Esophagus squamous epithelium (tissue), 5 donors: ENCODE measurements at places on chromosomes 7 and 10. TPM values are rescaled to one million over a fixed set of nuclear protein-coding genes. Genes with fewer than 3 reads are reported as not detected.

DNA sequence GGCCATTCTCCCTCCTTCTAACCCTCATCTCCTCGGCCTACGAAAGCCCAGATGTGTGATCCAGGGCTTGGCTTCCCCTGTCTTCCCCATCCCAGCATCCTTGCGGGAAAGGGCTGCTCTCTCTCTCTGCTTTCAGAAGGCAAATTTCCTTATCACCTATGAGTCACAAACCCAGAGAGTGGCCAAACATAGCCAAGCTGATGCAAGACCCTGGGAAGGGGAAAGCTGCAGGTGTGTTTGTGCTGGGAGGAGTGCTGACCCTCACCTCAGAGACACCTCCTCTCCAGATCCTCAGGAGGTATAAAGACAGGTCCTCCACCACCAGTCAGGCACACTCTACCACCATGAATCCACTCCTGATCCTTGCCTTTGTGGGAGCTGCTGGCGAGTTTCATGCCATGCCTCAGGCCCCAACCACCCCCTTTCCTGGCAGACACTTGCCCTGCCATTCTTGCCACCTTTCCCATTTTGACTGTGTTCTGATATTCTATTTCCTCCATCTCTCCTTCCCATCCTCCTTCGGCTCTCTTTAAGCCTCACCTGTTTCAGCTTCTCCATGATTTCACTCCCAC, 10.6 kb upstream of the PRSS2 start:
- no peak for DNase-seq

DNA sequence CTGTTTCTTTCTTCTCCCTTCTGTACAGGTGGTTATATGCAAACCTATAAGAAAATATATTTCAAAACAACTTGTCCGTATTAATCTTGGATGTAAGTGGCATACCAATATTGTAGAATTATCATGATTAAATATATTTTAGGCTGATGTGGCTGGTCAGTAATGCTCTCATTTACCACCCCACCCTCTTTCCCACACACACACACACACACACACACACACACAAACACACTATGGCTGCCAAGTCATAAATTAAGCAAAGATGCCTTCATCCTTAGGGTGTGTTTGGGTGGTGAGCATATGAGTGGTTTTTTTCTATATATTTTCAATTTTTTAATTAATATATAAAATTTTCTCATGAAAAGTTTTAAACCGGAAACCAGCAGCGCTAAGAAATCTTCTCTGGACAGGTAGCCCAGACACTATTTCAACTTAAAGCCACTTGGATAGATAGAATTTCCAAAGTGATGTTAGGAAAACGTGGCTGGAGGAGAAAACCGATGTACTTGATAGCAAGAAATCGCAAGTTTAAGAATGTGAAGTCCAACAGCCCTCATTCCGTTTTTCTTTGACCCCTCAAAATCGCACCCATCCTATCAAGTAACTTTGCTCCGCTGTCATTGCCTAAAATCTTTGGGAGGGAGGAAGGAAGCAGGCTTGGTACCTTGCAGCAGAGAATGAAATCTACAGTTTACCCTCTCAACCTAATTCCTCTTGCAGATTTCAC, 171.7 kb downstream of the FAM107B start:
- no peak for DNase-seq

DNA sequence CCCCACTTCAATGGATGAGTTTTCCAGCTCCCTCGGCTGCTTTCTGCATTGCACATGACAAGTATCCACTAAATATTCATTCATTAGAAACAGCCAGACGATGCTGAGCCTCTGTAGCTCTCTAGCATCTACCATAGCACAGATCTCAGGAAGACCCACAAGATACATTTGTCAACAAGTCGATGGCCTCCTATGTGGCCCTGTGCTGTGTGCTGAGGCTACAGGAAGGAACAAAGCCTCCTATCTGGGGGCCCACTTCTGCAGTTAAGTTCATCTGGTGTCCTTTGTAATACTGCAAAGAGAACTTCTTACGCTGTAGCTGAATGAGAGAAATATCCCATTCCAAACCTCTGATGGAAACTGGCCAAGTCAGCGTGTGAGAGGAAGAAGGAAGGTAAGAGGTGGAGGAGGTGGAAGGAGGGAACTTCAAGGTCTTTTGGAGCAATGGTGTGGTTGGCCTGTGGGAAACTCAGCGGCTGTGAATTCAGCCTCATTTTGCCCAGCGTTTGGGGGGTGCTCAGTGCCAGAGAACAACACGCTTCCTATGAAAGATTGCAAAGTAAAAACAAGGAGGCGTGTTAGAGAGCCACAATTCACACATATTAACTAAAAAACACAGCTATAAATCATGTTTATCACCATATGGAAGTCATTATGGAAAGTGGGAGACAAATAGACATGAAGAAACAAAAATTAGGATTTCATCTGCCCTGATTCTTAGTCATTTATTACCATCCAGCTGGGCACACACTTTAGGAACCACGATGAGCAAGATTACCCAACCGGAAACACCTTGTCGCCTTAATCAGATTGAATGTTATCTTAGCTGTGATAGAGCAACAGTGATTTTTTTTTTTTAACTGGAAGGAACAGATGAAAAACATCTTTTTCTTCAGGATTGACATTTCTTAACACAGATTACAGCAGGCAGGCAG, 62.2 kb upstream of the USP6NL start:
- DNase-seq: no peak

GRCh38 chr7:85030893-85031292, 156.0 kb downstream of the SEMA3D start:
- DNase-seq: no peak

DNA sequence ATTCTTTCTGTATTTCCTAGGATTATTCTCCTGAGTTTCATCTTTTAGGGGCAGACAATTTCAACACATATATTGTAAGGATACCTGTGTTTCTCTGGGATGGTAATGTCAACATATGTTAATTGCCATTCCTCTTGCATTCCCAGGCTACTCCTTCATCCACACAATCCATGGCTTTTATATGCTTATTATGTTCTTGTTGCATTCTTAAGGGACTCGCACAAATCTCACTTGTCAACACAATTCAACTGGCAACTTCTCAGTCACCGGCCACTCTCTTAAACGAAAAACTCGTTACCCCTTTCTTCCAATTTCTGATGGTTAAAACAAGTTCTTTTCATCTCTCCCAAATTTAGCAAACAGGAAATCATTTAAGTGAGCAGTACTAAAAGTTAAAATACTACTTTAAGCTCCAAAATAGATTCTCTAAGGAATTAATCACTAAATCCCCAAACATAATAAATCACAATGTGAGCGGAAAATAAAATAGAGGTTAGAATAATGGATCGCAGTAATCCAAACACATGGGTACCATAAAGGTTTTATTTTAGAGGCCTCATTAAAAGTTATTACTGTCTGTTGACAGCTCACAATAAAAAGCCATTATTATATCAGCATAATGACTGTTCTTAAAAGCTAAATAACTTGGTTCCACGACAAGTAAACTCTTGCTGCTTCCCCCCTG, 223.2 kb downstream of the ELMO1 start:
- DNase-seq: no peak

DNA sequence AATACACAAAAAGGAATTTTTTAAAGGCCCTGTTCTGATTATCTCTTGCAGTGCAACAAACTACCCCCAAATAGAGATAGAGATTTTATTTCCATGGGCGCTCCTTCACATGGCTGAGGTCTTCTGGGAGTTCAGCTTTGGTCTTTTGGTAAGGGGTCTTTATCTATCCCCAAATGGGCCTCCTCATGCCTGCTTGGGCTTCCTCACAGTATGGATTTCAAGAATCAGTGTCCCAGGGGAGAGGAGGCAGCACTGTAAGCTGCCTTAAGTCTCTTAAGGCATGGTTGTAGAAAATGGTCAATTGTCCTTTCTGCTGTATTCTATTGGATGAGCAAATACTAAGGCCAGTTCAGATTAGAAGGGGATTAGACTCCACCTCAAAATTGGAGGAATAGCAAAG, 966.2 kb downstream of the TYW1 start:
- no peak for DNase-seq

The IL2RA gene
- 3.8 TPM for total RNA-seq

- DNase-seq: no peak
Observed at GRCh38 chr7:138967159-138967558, 14.0 kb downstream of the KIAA1549 start.

GRCh38 chr10:48600645-48601505, 4.0 kb downstream of the ARHGAP22 start:
- DNase-seq: no peak

The ABCB1 gene
- 4.1 TPM for total RNA-seq

DNA sequence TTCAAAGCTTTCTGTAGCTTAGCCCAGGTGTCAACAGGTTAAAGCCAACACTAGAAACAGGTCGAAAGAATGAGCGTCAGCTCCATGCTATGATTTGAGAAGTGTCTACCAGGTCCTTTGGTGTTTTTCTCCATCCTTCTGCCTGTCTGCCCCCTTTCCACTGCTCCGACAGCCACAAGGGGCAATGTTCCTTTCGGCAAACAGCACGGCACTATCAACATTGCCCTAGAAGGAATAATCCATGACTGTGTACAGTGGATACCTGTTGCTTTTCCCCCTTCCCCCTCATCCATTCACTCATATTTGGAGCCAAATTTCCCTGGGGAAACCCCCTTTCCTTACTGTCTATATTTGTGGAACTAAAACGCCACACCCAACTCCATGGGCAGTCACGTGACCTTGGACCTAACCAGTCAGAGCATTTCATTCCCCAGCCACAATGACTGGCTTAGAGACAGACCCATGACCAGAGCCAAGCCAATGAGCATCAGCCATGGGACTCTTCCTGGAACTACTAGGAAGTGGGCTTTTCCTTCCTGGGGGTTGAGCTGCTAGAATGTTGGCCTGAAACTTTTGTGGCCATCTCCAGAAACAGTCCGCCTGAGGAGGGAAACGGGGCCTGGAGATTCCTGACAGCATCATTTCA, 51.5 kb downstream of the AFAP1L2 start:
- no peak for DNase-seq

DNA sequence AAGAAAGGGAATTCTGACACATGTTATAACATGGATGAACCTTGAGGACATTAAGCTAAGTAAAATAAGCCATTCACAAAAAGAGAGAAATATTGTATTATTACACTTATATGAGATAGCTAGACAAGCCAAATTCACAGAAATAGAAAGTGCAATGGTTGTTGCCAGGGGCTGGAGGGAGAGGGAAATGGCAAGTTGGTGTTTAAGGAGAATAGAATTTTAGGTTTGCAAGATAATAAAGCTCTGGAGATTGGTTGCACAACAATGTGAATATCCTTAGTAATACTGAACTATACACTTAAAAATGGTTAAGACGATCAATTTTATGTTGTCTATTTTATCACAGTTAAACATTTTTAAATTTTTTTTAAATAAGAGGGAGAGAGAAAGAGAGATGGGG, 25.0 kb upstream of the ADD3 start:
- DNase-seq: no peak

GRCh38 chr7:19561121-19561805, 147.6 kb downstream of the POLR1F start:
- no peak for DNase-seq

The RBP3 gene
- not detected for total RNA-seq

The SCART1 gene
- total RNA-seq: 0.35 TPM

GRCh38 chr10:131848296-131848695, 52.5 kb upstream of the PPP2R2D start:
- no peak for DNase-seq

The PPP1R3A gene
- total RNA-seq: not detected

GRCh38 chr10:122232769-122233168, 38.3 kb upstream of the BTBD16 start:
- DNase-seq: no peak

DNA sequence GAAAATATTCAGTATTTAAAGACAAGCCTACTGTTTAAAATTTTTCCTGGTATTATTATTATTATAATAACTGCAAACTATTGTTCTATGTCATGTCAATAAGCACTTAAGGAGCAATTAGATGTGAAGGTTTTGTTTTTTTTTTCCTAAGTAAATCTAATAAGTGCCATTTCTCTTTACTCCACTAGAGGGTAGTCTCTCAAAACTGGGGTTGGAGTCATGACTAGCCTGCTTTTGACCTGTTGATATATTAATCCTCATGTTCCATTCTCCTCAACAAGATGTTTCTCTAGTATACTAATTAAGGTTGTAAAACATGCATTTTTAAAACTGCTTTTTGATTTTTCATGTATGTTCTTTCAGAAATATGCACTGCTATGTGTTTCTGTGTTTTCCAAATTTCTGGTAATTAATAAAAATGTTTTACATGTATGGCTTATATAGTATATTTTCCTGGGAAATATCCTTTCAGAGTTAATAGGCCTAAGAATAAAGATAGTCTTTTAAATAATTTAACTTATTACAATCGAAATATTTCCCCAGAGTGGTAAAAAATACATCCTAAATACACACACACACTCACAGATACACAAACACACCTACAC, 1.0 kb upstream of the LRRN3 start:
- DNase-seq: no peak

The MALRD1 gene
- not detected for total RNA-seq

DNA sequence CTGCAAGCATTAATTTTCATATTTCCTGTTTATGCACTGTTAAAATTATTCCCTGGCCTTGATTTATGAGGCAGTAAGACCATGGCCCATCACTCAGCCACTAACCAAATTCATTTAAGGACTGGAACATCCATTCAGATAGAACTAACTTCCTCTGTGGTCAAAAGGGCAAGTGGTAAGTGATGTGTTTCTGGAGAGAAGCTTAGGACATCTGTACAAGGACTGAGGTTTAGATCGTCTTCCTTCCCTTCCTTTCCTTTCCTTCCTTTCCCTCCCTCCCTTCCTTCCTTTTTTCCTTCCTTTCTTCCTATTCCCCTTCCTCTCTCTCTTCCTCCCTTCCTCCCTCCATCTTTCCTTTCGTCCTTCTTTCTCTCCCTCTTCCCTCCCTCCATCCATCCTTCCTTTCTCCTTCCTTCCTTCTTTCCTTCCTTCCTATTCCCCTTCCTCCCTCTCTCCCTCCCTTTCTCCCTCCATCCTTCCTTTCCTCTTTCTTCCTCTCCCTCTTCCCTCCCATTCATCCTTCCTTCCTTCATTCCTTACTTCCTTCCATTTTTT, 1019.4 kb downstream of the TYW1 start:
- no peak for DNase-seq

- DNase-seq: no peak
Observed at GRCh38 chr10:32984003-32984600, 26.1 kb upstream of the ITGB1 start.

DNA sequence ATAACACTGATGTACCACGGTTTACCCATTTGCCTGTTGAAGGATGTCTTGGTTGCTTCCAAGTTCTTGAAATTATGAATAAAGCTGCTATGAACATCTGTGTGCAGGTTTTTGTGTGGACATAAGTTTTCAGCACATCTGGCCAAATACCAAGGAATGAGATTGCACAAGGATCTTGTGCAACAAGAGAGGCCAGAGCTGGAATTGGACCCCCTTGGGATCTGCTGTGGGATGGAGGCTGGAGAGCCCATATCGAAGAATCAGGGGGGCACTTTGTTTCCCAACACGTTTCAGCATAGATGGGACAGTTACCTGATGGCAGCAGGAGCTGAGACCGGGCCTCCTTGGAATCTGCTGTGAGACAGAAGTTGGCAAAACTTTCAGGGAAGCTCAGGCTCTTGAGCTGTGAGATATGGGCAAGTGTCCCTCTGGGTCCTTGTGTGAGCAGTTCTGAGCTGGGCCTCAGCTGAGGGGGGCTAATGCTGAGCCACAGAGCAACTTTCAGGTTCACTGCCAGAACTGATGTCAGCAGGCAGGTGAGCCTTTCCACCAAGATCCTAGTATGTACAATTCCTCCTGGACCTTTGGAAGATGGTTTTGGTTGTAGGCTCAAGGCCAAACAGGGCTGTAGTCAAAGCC, 115.2 kb upstream of the RAB18 start:
- no peak for DNase-seq

GRCh38 chr10:4310172-4310571, 515.8 kb upstream of the AKR1E2 start:
- DNase-seq: no peak

The SPDYE16 gene
- total RNA-seq: not detected
